Mucosa of descending colon (tissue), 3 donors: ENCODE measurements at places on chromosomes 4 and X. TPM values are rescaled to one million over a fixed set of nuclear protein-coding genes. Genes with fewer than 3 reads are reported as not detected.

SSX2B gene
- not detected for total RNA-seq

GRCh38 chr4:109172301-109172700, 130.2 kb downstream of the COL25A1 start:
- no peak for DNase-seq

GRCh38 chr4:159266981-159267868, 164.3 kb downstream of the RAPGEF2 start:
- DNase-seq, result no peak

NSUN7 gene
- total RNA-seq, result 18.1 TPM

GRCh38 chr4:123288309-123289025, 108.1 kb upstream of the SPRY1 start:
- DNase-seq, result no peak
